ENCODE measurements at places on chromosomes 4 and X.

DNA sequence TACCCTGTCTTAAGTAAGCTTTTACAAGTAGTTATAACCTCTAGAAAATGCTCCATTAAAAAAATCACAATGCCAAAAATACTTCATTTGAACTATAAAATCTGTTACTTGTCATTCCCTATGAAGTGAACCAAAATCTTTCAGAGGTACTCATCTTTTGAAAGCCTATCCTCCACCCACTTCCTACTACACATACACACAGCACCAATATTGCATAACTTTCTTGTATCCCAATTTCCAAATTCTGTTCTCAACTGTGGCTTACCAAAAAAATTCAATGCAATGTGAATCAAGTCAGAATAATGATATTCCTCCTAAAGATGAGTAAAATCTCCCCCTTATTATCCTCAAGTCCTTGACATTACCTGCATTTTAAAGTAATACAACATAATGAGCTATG, 15.9 kb downstream of the DHX15 start:
- DNase-seq: no peak

GRCh38 chrX:118553042-118553710, 57.6 kb downstream of the DOCK11 start:
- no peak for DNase-seq

- no peak for DNase-seq
These were observed 82.1 kb downstream of the AREG start for GRCh38 chr4:74527049-74527448.

DNA sequence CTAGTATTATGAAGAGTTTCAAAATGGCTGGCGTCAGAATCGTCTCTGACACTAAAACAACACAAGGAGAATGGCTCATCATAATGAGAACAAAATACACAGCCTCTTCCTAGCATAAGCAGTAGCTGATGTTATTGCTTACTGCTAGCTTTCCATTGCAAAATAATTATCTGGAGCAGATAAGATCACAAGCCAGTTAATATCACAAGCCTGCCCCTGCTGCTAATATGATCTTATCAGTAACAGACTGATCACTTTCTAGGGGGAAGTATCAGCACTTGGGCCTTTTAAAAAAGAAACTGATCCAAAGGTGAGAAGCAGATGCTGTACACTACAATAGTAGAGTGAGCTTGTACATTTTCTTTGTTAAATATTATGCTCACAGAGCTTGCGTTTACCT, 554.8 kb upstream of the PABPC4L start:
- no peak for DNase-seq

- no peak for DNase-seq
These were observed 66.8 kb upstream of the PLS3 start for GRCh38 chrX:115494161-115494560.

- no peak for DNase-seq
These were observed 221.0 kb downstream of the PALLD start for GRCh38 chr4:168717847-168718246.

GRCh38 chr4:70197842-70198241, 2.3 kb downstream of the ODAM start:
- no peak for DNase-seq

DNA sequence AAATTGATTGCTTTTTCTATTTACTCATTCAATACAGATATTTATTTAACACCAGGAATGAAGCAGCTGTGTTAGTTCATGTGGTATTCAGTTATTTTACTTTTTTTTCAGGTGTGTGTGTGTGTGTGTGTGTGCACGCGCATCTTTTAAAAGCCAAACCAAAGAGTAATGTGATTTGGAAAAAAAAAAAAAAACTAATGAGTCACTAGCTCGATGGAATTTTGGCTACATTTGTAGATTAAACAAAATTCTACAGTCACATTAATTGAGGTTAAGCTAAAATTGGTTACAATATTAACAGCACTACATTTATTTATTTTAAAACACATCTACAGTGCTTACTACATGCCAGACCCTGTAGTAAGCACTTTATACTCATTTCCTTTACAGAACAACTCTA, 66.8 kb downstream of the HHIP start:
- no peak for DNase-seq

DNA sequence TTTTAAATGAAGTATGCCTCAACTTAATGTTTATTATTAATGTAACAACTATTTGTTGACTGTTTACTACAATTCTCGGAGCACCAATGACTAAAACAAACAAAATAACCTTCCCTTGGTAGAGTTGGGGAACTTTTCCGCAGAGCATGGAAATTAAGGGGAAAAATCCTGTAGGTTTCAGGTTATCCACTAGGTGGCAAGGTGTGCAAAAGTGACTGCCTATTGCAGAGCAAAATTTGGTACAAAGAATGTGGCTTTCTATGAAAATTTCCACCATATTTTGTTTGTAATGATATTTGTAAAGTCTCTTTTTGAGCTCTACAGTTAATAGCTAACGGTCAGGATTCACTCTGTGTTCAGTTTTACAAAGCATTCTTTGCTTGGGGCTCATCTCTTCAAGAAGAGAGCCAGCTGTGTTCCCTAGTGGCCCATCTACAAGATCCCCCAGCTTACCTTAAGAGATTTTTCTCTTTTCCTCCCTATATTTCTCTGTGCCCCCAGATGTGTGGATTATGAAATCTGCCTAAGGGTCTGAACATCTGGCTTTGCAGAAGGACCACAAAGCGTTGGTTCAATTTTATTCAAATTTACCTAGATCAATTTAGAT, 61.1 kb downstream of the FBXO8 start:
- no peak for DNase-seq

DNA sequence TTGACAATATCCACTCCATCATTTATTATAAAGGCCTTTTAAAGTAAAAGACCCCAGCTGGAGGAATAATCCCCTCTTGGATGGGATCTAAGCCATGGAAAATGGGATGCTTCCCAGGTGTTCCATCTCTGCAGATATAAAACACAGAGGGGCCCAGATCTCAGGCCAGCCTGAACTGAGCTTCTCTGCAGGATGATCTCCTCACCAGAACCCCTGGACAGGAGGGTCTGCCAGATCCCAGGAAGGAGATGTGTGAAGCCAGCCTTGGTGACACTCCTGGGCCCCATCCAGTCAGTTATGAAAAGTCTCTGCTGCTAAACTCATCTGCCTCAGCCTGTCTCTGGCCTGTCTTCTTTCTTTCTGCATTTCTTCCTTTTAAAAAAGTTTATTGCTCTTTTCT, 56.7 kb downstream of the HTRA3 start:
- no peak for DNase-seq
